ENCODE measurements at places on chromosomes 16 and 17.

DNA sequence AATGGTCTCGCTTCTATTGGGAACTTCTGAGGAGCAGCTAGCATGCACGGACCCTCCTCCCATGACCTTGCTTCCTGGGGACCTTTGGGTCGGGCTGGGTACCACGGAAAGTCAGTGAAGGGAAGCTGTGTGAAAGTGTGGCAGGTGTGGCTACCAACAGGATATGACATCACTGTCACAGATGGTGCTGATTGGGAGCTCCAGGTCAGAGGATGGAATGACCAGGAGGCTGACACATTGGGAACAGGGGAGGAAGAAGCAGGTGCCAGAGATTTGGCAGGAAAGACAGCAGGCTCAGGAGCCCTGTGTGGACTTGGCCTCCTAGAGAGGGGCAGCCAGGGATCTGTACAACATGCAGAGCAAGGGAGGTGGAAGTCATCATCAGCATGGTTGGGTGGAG is 34.0 kb downstream of the CPNE2 start:
- no peak for DNase-seq

GRCh38 chr16:30761427-30761927 is 385 bp downstream of the CFAP119 start:
- peak; percentile 36 for DNase-seq

DNA sequence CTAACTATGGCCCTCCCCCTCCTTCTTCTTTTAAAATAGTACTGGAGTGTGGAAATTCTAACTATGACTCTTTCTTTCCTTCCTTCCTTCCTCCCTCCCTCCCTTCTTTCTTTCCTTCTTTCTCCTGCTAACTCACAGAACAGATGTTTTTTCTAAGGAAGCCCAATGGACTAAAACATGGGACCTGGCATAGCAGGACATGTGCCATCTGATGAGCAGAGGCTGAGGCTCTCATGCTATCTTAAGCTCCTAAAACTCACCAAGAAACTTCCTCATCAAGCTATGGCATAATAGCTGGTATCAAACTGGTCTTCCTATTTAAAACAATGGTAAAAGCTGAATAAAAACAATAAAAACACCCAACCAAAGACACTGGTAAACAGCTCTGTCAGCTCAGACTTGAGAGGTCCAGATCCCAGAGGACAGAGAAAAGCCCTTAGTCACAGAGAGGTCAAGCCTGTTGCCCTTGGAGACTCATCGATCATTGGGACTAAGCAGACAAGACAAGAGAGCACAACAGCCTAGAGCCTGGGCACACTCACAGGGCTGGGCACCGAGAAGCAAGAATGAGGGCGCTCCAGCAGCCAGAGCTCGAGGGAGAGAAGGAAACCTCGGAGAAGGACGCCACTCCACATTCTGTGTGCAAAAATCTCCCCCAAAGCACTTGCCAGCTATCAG is 27.6 kb downstream of the SLC38A10 start:
- DNase-seq = no peak

DNA sequence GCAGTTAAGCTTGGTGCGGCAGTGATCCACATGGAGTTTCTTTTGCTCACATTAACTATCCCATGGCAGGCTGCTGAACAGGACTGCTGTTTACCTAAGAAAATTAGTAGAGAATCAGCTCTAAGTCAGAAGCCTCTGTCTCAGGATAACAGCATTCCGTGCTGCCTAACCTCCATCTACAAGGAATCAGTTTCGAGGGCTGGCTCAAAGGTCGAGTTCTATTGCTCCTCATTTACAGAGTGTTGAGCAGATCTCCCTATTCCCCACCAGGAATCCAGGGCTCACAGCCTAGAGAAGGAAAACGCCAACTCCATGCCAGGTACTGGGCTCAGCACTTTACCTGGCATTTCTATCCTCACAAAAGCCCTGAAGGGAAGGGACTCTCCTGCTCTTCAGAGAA is 9.9 kb downstream of the GINS2 start:
- DNase-seq = no peak

DNA sequence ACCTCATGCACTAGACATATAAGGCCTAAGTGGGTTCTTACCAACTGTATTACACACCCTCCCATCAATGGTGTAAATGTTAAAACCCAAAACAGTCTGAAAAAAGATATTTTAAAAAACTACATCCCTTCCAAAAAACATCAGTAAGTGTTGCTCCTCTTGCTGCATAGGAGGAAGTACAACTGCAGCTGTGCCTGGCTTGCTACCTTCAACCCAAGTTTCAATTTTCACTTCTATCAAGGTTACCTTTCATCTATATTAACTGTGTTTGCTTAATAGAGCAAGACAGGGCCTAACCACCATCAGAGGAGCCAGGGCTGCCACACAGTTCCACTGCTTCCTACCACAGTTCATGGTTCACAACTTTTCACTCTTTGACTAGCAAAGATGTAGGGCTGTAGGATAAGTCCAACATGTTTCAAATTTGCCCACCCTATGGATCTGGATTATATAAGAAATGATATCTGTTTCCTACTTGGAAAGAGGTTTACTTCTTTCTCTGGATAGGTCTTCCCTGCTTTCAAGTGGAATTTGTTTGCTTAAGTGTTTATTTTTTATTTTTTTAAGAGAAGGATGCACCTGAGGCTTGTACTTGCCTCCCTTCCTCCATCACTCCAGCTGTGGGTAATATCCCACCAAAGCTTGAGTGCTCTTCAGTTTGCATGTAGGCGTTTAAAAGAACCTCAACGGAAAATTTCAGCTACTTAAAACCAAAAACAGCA is 56.7 kb downstream of the GRB7 start:
- no peak for DNase-seq

DNA sequence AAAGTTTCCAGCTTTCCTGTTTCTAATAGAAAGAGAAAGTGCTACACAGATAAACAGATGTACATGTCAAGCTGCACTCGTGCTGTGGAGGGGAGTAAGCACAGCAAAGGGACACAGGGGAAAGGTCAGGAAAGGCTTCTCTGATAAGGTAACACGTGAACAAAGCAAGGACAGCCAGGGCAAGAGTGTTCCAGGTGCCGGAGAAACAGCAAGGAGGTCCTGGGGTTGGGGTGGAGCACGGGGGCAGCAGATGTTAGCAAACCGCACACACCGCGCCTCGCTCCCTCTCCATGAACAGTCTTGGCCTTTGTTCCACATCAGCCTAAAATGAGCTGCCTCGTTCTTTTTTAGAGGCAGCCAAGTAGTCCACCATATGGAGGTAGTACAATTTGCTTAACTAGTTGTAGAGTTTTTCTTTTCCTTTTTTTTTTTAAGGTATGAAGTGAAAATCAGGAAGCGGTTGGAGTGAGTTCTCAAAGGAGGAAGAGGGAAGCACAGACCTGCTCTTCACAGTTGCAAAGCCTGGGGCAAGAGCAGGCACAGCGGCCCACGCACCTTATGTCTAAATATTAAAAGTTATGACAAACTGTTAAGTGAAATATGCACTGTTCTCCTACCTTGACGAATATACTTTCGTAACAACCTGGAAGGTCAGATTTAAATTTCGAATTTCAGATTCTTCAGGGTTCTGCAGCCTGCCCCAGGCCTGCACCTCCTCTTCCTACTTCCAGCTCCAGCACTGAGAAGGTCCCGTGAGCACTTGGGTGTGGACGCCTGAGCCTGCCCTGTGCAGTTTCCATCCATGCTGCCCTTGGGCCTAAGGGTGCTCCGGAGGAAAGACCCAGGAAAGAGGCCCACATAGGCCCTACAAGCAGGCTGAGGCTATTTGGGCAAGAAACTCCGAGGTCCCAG is 41.5 kb upstream of the RPH3AL start:
- DNase-seq = no peak

- DNase-seq = no peak
These were observed 17.6 kb downstream of the ABCC1 start for GRCh38 chr16:15966836-15967546.

DNA sequence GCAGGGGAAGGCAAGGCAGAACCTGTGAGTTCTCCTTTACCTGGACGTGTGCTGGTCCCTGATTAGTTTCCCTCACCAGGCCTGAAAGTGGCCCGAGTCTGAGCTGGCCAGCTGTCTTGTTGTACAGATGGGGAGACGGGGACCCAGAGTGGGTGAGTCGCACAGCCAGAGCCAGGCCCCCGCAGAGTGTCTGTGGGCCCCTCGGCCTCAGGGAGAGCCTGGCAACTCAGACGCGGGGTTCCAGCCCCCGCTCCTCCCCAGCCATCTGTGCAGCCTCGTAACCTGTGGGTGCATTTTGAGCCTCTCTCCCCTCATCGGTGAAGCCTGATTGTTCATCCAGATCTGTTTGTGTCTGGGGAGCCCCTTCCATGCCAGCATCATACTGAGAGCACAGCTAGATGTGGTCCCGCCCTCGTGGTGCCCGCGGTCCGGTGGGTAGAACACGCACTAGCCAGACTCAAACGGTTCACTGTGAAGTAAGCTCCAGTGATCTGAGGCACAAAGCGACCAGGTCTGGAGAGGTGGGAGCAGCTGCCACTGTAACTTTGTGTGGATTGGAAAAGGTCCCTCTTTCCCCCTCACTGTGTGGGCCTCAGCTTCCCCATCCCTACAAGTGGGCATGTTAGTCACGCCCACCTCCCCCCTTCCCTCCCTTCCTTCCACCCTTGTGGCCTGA is 6.0 kb upstream of the NDRG4 start:
- DNase-seq = no peak

GRCh38 chr17:45310380-45311324 is 6.2 kb downstream of the MAP3K14 start:
- DNase-seq = no peak

- no peak for DNase-seq
These were observed 6.0 kb upstream of the AQP8 start for GRCh38 chr16:25210758-25211157.

- no peak for DNase-seq
These were observed 583 bp downstream of the ATXN2L start for GRCh38 chr16:28823291-28823872.

GRCh38 chr17:57584050-57584551 is 161.0 kb downstream of the CCDC182 start:
- no peak for DNase-seq

DNA sequence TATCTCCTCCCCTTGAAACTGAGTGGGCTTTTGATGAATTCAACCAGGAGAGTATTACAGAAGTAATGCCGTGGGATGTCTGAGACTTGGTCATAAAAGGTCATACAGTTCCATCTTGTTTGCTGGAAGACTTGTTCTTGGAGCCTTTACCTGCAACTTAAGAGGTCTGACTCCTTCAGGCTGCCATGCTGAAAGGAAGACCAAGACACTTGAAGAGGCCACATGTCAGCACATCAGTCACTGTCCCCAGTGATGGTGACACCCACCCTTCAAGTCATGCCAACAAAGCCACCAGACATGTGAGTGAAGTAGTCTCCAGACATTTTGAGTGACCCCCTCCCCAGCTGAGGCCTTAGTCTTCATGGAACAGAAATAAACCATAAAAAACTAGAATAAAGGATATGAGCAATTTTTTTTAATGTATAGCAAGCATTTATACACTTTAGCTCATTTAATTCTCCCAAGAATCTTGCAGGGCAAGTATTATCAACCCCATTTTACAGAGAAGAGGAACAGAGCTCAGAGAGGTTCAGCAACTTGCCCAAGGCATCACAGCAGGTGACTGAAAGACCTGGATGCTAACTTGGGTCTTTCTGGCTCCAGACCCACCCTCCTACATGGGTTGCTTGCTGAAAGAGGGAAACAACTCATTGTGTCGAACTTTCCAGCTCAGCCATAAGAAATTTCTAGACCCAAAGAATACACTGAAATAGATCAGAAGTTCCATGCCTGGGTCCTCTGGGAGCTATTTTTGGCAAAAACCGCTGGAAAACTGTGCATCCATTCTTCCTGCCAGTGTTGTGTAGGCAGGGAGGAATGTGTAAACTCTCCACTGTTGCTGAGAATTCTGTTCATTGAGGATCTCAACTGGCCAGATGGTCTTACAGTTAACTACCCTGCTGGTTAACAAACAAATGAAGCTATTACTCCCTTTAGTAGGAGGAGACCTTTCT is 38.1 kb downstream of the SOCS1 start:
- DNase-seq = no peak

DNA sequence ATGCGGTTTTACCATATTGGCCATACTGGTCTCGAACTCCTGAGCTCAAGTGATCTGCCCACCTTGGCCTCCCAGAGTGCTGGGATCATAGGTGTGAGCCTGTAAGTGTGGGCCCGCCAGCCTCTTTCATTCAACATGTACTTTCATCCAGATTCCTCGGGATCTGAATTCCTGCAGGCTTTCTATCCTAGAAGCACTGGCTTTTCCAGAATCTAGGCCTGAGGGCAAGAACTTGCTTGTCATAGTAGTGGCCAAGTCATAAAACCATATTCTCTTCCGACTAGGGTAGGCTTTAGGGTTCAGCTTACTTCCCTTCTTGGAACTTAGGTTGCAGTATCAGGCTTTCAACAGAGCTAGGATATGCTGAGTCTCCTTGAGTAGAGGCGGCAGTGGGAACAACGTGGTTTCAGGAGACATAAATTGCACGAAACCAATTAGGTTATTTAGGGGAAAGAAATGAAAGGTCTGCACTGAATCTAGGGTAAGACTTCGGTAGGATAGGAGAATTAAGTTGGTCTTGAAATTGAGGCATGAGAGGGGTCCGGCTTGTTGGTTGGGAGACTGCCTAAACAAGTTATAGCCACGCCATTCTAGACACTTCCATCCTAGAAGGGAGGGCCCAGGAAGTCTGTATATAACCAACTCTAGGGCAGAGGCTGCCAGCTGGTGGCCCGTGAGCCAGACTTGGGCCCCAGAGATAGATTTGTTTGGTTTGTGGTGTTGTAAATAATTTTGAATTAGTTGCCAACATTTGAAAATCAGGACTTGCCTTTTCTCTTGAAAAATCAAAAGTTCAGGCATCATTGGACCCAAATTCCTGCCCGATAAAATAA is 15.6 kb downstream of the SLC7A6 start:
- DNase-seq = no peak

DNA sequence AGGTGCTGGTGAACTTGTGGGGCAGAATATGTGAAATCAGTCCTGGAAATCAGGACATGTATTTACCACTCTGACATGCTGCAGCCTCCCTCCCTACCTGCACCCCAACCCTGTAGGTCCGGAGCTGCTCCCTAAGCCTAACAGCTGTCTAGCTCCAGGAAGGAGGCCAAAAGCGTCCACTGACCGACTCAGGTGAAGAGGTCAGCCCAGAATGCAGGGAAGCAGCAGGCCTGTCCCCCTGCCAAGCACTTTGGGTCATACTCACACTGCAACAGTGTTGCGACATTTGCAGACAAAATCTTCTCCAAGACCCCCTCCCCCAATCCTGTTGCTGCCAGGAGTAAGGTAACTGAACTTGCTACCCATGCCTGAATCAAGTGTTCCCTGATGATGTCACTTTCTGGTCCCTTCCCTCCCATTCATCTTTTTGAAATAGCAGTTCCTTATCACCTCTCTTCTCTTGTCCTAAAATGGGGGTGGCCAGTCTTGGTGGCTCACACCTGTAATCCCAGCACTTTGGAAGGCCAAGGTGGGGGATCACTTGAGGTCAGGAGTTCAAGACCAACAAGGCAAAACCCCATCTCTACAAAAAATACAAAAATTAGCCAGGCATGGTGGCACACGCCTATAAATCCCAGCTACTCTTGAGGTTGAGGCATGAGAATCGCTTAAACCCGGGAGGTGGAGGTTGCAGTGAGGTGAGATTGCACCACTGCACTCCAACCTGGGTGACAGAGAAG is 1.3 kb upstream of the ACLY start:
- no peak for DNase-seq

All from activated CD8-positive, alpha-beta memory T cell treated with anti-CD3 and anti-CD28 coated beads for 48 hours (primary cell).